Urinary bladder (tissue), 4 donors: ENCODE measurements at places on chromosomes 2 and 18. TPM values are rescaled to one million over a fixed set of nuclear protein-coding genes. Genes with fewer than 3 reads are reported as not detected.

IL36B gene
- total RNA-seq, result not detected

DNA sequence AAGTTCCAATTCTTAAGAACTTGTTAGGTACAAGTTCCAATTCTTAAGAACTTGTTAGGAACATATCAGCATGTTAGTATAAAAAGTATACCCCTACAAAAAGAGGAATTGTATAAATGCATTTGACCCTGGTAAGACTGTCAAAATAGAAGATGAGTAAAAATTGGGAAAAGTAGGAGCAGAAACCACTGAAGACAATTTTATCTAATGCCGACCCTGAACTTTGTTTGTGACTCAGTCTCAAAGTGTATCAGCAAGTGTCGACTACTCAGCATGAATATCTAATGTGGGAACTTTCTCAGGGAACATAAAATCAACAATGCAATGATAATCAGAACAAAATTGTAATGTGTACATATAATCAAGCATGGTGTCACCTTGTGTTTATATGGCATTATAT lies 583 bp upstream of the CD226 start:
- no peak for DNase-seq

- DNase-seq, result no peak
These were observed 62.5 kb downstream of the HDLBP start for GRCh38 chr2:241252778-241253475.

GRCh38 chr2:46690825-46691224 lies 211.5 kb downstream of the TMEM247 start:
- DNase-seq, result no peak

DNA sequence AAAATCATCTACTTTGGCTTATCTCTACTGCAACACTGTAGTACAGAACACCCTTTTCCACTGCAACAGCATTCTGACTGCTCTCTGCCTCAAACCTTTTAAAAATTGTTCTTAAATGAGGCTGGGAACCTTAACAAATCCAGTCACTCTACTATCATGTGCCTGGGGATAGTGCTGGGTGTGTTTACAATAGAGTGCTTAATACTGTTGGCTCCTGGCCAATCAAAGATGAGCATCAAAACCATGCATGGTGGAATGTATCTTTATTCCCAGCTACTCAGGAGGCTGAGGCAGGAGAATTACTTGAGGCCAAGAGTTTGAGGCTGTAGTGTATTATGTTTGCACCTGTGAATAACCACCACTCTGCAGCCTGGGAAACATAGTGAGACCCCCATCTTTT lies 7.4 kb downstream of the ANKAR start:
- no peak for DNase-seq

DNA sequence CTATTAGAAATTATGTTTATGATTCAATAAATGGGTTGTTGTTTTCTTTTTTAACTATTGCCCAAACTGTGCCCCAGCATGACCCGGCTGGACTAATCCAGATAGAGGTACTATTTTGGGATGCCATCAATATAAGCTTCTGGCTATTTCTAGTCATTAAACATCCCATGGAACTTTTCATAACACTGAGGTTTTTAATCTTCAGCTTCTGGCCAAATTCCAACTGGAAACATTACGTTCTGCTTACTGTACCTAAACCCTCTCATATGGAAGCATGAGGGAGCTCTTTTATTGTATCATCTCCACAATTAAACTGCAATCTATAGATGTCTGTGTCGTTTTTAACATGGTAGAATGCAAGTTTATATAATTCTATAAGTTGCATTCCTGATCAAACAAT lies 674.7 kb downstream of the ARHGAP15 start:
- DNase-seq, result no peak

GRCh38 chr2:122680662-122681061 lies 925.2 kb downstream of the TSN start:
- DNase-seq, result no peak

GRCh38 chr2:203730883-203731282 lies 24.4 kb downstream of the CD28 start:
- DNase-seq, result no peak

DNA sequence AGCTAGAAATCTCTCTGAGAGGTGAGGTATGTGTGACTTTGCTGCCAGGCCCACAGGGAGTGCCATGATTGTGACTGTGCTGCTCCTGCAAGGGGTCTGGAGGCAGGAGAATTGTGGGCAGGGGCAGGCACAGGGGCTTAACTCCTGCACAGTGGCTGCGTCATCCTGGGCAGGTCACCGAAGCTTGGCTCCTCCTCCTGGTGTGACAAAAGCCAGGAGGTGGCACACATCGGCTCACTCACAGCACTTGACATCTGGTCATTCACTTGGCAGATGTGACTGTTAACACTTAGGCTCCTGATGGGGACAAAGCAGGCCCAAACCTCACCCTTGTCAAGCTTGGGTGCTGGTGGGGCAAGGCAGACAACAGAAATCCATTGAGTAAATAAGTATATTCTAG lies 36.4 kb upstream of the GLI2 start:
- no peak for DNase-seq

DNA sequence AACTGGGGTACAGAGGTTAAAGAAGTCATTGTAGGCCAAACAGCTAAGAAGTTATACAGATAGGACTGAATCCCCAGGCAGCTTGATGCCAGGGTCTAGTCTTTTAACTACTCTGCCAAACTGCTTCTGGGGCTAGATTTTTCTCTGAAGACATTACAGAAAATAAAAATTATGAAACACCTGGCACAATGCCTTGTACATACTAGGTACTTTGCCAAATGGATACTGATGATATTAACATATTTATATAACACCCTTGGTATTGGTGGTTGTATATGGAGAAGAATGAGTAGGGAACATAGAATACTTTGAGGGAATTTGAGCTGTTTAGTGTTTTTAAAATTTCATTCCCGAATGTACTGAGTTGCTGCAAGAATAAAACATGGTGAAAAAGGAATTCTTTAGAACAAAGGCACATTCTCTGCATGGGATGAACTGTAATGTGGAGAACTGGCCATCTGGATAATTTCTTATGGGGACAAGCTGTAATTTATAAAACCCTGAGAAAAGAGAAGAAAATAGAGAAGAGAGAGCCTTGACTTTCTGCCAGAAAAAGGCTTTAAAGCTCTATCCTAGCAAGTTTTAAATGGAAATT lies 210.9 kb upstream of the TMEM200C start:
- no peak for DNase-seq

GRCh38 chr2:86413296-86414094 lies 27.7 kb upstream of the KDM3A start:
- no peak for DNase-seq

DNA sequence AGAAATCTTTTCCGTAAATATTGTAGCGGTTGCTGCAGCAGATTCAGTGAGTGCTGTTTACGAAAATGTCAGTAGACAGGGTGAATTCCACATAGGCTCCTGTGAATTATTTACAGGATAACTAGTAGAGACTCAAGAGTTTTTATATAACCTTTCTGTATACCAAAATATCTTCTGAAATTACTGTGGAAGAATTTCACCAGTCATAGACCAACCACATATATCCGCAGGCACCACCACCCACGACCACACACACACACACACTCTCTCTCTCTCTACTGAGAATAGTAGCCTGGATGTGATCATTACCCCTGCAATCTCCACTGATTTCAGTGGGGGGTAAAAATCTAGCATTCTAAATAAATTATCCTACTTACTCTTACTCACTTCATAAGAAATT lies 341.8 kb downstream of the RBM43 start:
- no peak for DNase-seq

DNA sequence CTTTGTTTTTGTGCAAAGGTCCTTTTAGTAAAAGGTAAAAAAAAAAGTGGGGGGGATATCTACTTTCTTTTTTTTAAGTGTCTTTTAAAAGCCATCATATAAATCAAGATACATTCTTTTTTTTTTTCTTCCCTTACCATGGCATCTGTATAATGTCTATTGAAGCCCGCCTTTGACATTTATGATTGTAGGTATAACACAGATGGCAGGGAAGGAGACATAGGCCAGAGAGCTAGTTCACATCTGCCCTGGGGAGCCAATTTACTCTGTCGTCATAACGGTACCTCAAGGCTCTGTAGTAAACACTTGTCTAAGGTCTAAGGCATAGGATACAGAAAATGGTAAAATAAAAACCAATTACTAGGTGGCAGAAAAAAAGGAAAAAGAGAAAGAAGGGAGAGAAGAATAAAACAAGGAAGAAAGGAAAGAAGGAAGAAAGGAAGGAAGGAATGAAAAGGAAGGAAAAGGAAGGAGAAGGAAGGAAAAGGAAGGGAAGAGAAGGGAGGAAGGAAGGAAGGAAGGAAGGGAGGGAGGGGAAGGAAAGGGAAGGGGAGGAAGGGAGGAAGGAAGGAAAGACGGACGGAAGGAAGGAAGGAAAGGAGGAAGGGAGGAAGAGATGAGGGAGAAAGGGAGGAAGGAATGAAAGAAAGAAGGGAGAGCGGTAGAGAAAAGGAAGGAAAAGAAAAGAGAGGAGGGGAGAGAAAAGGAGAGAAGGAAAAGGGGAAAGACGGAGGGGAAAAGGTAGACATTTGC lies 343.5 kb downstream of the RBM43 start:
- DNase-seq, result no peak

- DNase-seq, result no peak
These were observed 14.6 kb downstream of the ITM2C start for GRCh38 chr2:230879271-230879882.
